Testis (tissue), 5 donors: ENCODE measurements at places on chromosomes 12 and 14.
A peak's percentile ranks its signal among the peaks of the same experiment; 100 is the strongest.

DNA sequence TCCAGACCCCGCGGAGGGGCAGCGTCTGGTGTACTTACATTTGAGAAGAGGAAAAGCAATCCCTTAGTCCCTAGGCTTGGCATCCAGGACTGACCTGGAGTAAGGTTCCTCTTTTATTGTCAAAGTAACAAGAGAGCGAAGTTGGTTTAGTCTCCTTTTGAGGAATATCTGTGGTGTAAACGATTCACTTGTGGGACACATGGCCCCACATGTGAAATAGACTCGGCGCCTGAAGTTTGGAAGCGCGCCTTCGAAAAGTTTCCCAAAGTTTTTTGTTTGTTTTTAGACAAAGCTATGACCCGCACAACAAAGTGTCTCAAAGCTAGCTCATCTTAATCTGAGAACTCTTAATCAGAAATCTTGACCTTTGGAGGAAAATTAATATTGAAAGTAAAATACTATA is 744 bp downstream of the STYX start:
- DNase-seq: no peak
- no peaks in the 10 kb centered on the region for H3K27me3 ChIP-seq
- peak overlapping the region; percentile 91 for H3K27ac ChIP-seq
- H3K4me3 ChIP-seq: peak overlapping the region; percentile 96
- no peaks in the 10 kb centered on the region for H3K36me3 ChIP-seq
- no peaks in the 10 kb centered on the region for H3K4me1 ChIP-seq

- no peak for DNase-seq
- peak overlapping the region; percentile 43 for H3K4me3 ChIP-seq
- H3K27ac ChIP-seq: no peak overlapping the region
- H3K4me1 ChIP-seq: peaks cover 11% of the 10 kb centered on the region
- H3K36me3 ChIP-seq: no peaks in the 10 kb centered on the region
These were observed 1.4 kb downstream of the FOXA1 start for GRCh38 chr14:37593511-37594237.

GRCh38 chr12:119713551-119714031 is 45.7 kb downstream of the PRKAB1 start:
- no peak overlapping the region for H3K27ac ChIP-seq
- H3K36me3 ChIP-seq: no peaks in the 10 kb centered on the region
- no peak overlapping the region for H3K4me3 ChIP-seq

- peak; percentile 74 for DNase-seq
- peak overlapping the region; percentile 58 for H3K4me3 ChIP-seq
- peaks cover 8% of the 10 kb centered on the region for H3K4me1 ChIP-seq
- peak overlapping the region; percentile 22 for H3K27ac ChIP-seq
- H3K36me3 ChIP-seq: no peaks in the 10 kb centered on the region
These were observed 23.8 kb upstream of the PHC1 start for GRCh38 chr12:8890313-8891085.

DNA sequence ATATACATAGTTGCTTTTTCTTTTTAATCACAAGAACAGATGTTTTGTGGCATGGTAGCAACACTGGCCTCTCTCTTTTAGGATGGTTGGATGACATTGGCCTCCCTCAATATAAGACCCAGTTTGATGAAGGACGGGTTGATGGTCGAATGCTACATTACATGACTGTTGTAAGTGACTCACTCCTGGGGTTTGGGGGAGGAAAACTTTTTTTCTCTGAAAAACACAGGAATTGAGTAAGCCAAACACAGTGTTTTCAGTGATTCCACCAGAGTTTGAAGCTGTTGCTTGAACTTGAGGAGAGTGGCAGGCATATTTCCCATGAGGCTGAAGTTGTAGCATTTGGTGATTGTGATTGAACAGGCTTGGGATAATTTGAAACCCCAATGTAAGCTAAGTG is 13.7 kb upstream of the REP15 start:
- H3K4me3 ChIP-seq: no peak overlapping the region
- no peaks in the 10 kb centered on the region for H3K4me1 ChIP-seq
- H3K36me3 ChIP-seq: no peaks in the 10 kb centered on the region
- H3K27ac ChIP-seq: no peak overlapping the region

DNA sequence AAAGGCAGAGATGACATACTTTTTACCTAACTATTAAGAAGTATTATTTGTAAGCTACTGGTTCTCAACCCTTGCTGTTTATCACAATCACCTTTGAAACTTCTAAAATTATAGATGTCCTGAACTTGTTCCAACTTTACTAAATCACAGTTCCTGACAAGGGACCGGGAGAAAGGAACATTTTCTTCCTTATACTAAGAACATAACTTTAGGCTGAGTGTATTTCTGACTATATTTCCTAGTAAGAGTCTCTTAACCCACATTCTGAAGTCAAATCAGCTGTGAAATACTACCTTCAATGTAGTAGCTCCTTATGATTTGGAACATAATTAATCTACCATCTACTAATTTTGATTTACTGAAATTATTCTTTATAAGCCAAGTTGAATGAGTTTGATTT is 80.2 kb downstream of the BAZ1A start:
- H3K4me3 ChIP-seq: no peak overlapping the region
- peaks cover 2% of the 10 kb centered on the region for H3K36me3 ChIP-seq
- no peak for DNase-seq
- H3K27ac ChIP-seq: no peak overlapping the region
- H3K4me1 ChIP-seq: no peaks in the 10 kb centered on the region
- H3K27me3 ChIP-seq: no peaks in the 10 kb centered on the region

DNA sequence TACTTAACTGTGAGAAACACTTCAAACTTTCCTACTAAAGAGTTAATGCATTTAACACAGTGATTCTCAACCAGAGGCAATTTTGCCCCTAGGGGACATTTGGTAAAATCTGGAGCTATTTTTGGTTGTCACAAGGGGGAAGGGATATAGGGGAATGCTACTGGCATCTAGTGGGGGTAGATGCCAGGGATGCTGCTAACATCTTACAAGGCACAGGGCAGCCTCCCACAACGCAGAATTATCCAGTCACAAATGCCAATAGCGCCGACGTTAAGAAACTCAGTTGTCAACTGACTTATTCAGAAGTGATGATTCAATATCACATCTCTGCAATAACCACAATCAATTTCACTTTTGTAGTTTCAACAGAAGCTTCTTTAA is 2.0 kb downstream of the EEA1 start:
- H3K4me3 ChIP-seq: no peak overlapping the region
- H3K27ac ChIP-seq: no peak overlapping the region
- H3K27me3 ChIP-seq: no peaks in the 10 kb centered on the region
- H3K4me1 ChIP-seq: peaks cover 20% of the 10 kb centered on the region

GRCh38 chr12:98951406-98951805 is 306.3 kb downstream of the APAF1 start:
- H3K4me3 ChIP-seq: no peak overlapping the region
- DNase-seq: no peak
- no peaks in the 10 kb centered on the region for H3K36me3 ChIP-seq
- no peak overlapping the region for H3K27ac ChIP-seq
- no peaks in the 10 kb centered on the region for H3K4me1 ChIP-seq
- H3K27me3 ChIP-seq: no peaks in the 10 kb centered on the region

GRCh38 chr12:68489273-68489672 is 121.4 kb upstream of the RAP1B start:
- DNase-seq: no peak
- H3K27me3 ChIP-seq: no peaks in the 10 kb centered on the region
- H3K27ac ChIP-seq: no peak overlapping the region
- no peaks in the 10 kb centered on the region for H3K4me1 ChIP-seq
- no peaks in the 10 kb centered on the region for H3K36me3 ChIP-seq

- no peak overlapping the region for H3K27ac ChIP-seq
- no peaks in the 10 kb centered on the region for H3K27me3 ChIP-seq
- no peak overlapping the region for H3K4me3 ChIP-seq
- no peak for DNase-seq
These were observed 224.0 kb upstream of the PLXNC1 start for GRCh38 chr12:93924367-93924766.

- DNase-seq: peak; percentile 72
- no peaks in the 10 kb centered on the region for H3K27me3 ChIP-seq
- H3K27ac ChIP-seq: no peak overlapping the region
- no peaks in the 10 kb centered on the region for H3K36me3 ChIP-seq
- H3K4me1 ChIP-seq: peaks cover 5% of the 10 kb centered on the region
These were observed 11.1 kb upstream of the DPF3 start for GRCh38 chr14:72904840-72905561.

DNA sequence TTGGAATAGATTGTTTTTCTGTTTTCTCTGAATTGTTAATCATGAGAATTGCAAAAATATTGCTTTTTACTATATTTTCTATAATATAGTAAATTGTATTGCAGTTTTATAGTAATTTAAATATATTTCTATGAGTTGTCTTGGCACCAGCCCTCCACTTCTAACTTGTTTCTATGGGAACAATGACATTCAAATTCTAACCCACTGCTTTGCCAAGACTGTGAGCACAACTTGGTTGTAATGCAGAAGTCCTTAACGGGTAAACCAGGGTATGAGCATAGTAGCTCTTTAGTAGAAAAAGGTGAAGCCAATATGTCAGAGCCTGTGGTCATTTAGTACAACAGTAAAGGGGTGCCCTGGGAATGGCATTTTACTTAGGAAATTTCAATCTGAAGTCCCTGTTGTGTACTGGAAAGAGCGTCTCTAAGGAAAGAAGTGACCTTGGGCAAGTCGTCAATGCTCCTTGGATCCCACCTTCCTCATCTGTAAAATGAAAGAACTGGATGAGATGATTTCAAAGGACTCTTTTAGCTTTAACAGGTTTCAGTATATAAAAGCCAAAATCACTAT is 283.3 kb downstream of the ATP23 start:
- H3K4me1 ChIP-seq: no peaks in the 10 kb centered on the region
- no peaks in the 10 kb centered on the region for H3K36me3 ChIP-seq
- no peaks in the 10 kb centered on the region for H3K27me3 ChIP-seq
- H3K27ac ChIP-seq: no peak overlapping the region
- no peak for DNase-seq

DNA sequence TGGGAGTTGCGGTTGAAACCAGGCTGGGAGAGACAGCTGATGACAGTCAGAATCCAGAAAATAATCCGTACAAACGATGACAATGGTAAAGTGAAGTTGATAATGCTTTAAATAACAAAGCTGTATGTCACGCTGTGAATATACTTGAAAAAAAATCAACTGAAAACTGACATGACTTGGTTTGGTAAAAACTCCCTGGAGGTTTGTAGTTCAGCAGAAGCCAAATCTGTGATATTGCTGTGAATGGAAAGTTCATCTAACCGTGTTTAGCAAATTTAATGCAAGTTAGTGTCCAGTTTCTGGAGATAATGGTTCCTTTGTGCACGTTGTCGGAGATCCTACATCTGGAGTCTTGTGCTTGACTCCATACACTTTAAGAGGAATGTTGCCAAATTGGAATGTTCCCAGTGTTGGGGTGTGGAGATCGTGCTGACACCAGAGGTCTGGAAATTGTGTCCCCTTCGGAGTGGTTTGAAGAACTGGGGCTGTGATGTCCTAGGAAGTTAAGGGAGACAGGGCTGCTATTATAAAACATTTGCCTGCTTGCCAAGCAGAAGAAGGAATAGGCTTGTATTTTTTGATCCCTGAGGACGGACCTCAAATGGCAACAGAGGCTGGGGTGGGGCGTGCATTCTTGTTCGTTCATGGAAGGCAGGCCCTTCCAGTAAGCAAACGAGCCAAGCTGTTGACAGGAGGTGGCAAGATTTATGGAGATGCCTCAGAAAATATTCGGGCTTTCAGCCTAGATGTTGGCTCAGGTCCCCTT is 30.6 kb downstream of the PPFIBP1 start:
- H3K4me3 ChIP-seq: no peak overlapping the region
- no peaks in the 10 kb centered on the region for H3K27me3 ChIP-seq
- H3K36me3 ChIP-seq: no peaks in the 10 kb centered on the region
- peak overlapping the region; percentile 75 for H3K27ac ChIP-seq
- H3K4me1 ChIP-seq: peaks cover 53% of the 10 kb centered on the region

DNA sequence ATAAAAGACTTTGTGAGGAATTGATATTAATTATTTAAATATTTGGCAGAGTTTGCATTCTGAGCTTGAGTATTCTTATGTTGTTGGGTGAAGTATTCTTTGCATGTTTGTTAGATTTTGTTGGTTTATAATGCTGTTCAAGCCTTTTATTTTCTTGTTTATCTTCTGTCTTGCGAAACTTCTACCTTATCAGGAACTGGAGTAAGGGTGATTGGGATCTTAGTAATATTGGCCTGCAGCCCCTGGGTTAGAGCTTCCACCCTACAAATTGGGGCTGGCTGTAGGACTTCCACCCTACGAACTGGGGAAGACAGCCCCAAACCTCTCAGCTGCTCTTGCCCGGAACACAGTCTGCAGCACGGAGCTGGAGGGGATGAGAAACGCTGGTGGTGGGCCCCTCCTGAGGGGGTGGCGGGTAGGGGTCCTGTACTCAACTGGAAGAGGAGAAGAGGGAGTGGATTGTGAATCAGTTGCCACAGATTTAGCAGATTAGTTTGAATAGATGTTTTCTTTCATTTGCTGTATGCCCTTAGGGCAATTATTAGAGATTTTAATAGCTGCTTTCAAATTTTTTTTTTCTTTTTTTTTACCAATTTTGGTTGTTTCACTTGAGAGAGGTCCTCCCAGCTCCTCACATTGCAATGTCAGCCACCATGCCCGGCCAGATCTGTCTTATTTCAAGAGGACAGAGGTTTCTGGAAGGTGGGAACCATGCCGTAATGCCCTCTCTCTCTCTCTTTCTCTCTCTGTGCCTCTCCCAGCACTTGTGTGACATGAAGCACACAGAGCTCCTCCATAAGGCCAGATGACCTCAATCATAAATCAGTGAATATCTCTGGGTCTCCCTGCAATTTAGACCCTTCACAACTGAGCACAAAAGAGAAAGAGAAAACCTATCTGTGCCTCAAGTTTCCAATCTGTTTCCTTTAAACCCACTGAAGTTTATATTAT is 123.4 kb downstream of the DICER1 start:
- H3K27me3 ChIP-seq: no peaks in the 10 kb centered on the region
- no peaks in the 10 kb centered on the region for H3K36me3 ChIP-seq
- DNase-seq: no peak
- H3K27ac ChIP-seq: no peak overlapping the region
- H3K4me3 ChIP-seq: no peak overlapping the region

- H3K4me1 ChIP-seq: peaks cover 4% of the 10 kb centered on the region
- no peaks in the 10 kb centered on the region for H3K27me3 ChIP-seq
- H3K4me3 ChIP-seq: no peak overlapping the region
- no peak for DNase-seq
These were observed 45.1 kb downstream of the SSH1 start for GRCh38 chr12:108812324-108812723.

DNA sequence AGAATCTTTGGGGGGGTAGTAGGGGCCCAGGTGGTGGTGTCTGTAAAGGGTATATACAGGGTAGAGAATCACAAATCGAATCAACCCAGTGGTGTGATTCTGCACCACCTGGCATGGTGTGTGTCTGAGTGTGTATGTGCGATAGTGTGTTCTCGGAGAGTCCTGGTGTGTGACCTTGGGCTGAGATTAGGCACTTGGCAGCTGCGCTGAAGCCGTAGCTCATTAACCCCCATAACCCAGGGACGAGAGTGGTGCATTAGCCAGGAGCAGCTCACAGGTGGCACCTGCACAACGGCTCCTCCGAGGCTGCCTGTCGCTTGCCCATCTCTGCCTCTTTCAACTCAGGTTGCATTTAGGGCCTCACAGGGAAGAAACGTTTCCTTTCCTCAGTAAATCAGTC is 15.6 kb upstream of the TESC start:
- peaks cover 8% of the 10 kb centered on the region for H3K4me1 ChIP-seq
- DNase-seq: no peak
- H3K4me3 ChIP-seq: no peak overlapping the region
- no peaks in the 10 kb centered on the region for H3K36me3 ChIP-seq
- no peak overlapping the region for H3K27ac ChIP-seq
